Activated CD8-positive, alpha-beta memory T cell treated with anti-CD3 and anti-CD28 coated beads, Interleukin-2, amount 10 ng/mL, durations not matched to agents 7 days and 5 days (primary cell): ENCODE measurements at places on chromosomes 3 and 15. TPM values are rescaled to one million over a fixed set of nuclear protein-coding genes. Genes with fewer than 3 reads are reported as not detected.
A peak's percentile ranks its signal among the peaks of the same experiment; 100 is the strongest.

- no peak overlapping the region for H3K27ac ChIP-seq
- H3K4me3 ChIP-seq, result no peak overlapping the region
- no peaks in the 10 kb centered on the region for H3K27me3 ChIP-seq
- no peak for DNase-seq
These were observed 45.8 kb upstream of the IP6K2 start for GRCh38 chr3:48762816-48763215.

DNA sequence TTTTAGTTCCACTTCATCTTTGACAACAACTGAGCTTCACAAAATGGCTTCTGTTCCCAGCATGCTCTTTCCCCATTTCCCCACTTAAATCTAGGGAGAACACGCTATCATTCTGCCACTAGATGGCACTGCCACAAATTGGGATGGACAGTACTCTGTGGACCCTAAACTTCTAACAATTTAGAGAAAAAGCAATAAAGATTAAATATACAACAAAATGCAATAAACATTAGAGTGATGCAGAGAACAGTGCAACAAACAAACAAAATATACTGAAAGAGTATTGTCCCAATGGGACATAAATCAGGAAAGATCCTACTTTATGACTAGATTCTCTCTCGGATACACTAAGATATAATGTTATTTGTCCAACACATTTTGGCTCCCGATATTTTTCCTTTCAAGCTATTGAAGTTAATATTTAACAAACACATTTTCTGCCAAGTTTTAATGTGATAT, 169.7 kb upstream of the TMCO5A start:
- no peak for DNase-seq
- no peak overlapping the region for H3K27ac ChIP-seq
- H3K36me3 ChIP-seq, result no peaks in the 10 kb centered on the region
- H3K4me3 ChIP-seq, result no peak overlapping the region

DNA sequence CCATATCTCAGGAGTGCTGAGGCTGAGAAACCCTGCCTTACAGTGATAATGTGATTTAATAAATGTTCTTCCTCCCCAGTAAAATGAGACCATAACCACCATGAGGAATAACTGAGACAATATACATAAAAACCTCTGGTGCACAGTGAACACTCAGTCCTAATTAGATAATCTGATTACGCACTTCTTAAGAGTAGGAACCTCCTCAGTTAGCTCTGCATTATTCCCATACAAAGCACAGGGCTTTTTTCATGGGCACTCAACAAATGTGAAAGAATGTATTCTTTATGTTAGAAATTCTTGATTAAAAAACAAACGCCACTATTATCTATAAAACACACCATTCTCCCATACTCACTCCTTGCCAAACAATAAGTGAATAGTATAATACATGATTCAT, 97.0 kb downstream of the TNIK start:
- no peak for DNase-seq
- H3K27me3 ChIP-seq, result no peaks in the 10 kb centered on the region
- H3K4me1 ChIP-seq, result no peaks in the 10 kb centered on the region
- H3K4me3 ChIP-seq, result no peak overlapping the region
- peaks cover 10% of the 10 kb centered on the region for H3K36me3 ChIP-seq

GRCh38 chr3:33137691-33138090, 23.9 kb downstream of the CRTAP start:
- H3K27me3 ChIP-seq, result no peaks in the 10 kb centered on the region
- peaks cover 25% of the 10 kb centered on the region for H3K36me3 ChIP-seq
- no peak overlapping the region for H3K4me3 ChIP-seq
- no peak overlapping the region for H3K27ac ChIP-seq

DNA sequence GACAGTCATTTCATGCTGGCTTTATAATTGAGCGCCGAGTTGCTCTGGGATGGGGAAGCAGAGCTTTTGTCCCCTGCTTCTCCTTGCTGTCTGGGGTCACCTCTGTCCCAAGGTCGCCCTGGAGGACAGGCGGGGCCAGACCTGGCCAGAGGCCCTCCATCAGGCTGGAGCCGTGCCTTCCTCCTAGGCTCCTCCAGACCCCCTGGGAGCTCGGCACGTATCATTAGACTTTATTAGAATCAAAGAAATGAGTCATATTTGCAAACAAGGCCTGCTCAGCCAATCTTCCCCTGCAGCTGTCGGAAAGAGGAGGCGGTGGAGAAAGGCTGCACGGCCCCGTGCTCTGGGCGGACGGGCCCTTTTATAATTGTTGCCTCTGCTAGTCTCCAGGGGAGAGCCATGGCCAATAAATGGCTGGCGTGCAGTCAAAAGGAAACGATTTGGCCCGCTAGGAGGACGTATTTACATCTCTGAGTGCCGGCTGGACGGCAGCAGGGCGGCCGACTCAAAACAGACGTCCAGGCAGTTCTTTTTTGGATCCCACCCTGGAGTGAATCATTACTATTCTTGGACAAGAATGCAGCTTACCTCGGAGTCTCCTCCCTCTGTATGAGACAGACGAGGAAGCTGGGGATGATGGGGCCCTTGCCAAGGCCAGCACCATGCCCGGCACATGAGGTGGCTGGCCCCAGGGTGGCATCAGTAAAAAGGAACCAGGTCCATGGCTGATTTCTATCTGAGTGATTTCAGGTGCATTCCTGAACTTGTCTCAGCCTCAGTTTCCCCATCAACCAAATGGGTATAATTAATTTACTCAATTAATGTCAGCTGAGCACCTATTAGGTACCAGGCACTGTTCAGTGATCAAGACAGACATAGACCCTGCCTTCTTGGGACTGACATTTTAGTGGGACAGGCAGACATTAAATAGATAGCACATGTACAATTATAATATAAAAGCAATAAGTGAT, 50.6 kb downstream of the SLC6A6 start:
- H3K4me1 ChIP-seq, result peaks cover 8% of the 10 kb centered on the region
- no peak overlapping the region for H3K4me3 ChIP-seq
- peaks cover 15% of the 10 kb centered on the region for H3K36me3 ChIP-seq
- H3K27ac ChIP-seq, result no peak overlapping the region
- DNase-seq, result no peak

GRCh38 chr15:47577000-47577399, 140.3 kb upstream of the SEMA6D start:
- no peaks in the 10 kb centered on the region for H3K4me1 ChIP-seq
- no peak overlapping the region for H3K27ac ChIP-seq
- no peaks in the 10 kb centered on the region for H3K27me3 ChIP-seq
- DNase-seq, result no peak

DNA sequence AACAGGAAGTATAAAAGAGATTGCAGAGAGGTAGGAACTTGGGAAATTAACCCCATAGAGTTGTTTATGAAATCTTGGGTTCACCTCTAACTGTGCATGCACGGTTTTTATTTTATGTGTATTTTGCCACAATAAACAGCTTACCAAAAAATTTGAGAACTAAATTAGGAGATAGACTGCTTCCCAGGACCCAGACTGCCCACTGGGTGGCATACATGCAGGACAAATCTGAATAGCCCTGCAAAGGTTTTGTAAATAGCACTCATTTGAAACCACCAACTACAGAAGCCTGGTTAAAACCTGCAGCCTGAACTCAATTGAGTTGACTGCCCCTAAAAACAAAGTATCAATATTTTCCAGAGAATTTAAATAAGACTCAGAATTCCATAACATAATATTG, 96.4 kb upstream of the SLCO2A1 start:
- H3K4me1 ChIP-seq, result no peaks in the 10 kb centered on the region
- peaks cover 1% of the 10 kb centered on the region for H3K36me3 ChIP-seq
- H3K27me3 ChIP-seq, result no peaks in the 10 kb centered on the region
- DNase-seq, result no peak

The C3orf49 gene
- not detected for total RNA-seq

The EIF4E3 gene
- 61.9 TPM for total RNA-seq

GRCh38 chr15:41160639-41161315, 44.7 kb upstream of the INO80 start:
- no peak for DNase-seq
- H3K27ac ChIP-seq, result no peak overlapping the region
- H3K36me3 ChIP-seq, result no peaks in the 10 kb centered on the region
- H3K4me3 ChIP-seq, result no peak overlapping the region

The RPL4 gene
- 2,060 TPM for total RNA-seq

DNA sequence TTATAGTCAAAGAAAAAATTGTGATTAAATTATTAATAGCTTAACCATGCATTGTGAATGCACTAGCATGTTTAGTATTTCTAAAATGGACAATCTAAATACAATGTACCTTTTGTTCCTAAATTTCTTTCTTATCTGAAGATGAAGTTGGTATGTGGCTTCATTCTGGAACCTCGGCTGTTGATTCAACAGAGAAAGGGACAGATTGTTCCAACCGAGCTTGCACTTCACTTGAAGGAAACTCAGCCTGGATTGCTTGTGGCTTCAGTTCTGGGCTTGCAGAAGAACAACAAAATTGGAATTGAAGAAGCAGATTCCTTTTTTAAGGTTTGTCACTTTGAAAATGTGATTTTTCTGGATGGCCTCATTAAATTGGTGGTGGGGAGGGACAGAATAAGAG, 32.6 kb downstream of the HPS3 start:
- no peak overlapping the region for H3K27ac ChIP-seq
- no peak overlapping the region for H3K4me3 ChIP-seq
- H3K4me1 ChIP-seq, result peaks cover 8% of the 10 kb centered on the region
- H3K27me3 ChIP-seq, result no peaks in the 10 kb centered on the region

- no peak overlapping the region for H3K27ac ChIP-seq
- DNase-seq, result no peak
- peaks cover 45% of the 10 kb centered on the region for H3K4me1 ChIP-seq
- no peak overlapping the region for H3K4me3 ChIP-seq
- H3K27me3 ChIP-seq, result no peaks in the 10 kb centered on the region
These were observed 164.3 kb upstream of the LPP start for GRCh38 chr3:187989575-187990153.

The KBTBD13 gene
- not detected for total RNA-seq

GRCh38 chr3:15636028-15636709, 34.6 kb downstream of the BTD start:
- peak; percentile 77 for DNase-seq
- peaks cover 46% of the 10 kb centered on the region for H3K4me1 ChIP-seq
- H3K27me3 ChIP-seq, result no peaks in the 10 kb centered on the region
- peaks cover 2% of the 10 kb centered on the region for H3K36me3 ChIP-seq
- peak overlapping the region; percentile 93 for H3K27ac ChIP-seq

DNA sequence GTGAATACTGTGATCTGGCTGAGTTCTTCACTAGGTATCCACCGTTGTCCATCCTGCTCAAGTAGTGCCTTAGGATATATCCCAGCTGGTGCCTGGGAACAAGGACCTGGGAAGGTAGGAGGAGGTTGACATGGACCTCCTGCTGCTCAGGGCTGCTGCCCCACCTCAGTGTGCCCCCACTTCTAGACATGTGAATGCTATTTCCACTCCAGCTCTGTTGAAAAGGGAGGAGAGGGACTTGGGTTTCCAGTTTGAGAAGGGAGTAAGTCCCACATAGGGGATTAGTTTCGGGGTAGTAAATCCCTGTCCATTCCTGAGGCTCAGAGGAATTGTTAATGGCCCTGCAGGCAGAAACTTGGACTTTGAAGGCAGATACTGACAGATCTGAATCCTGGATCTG, 32.9 kb upstream of the ETV5 start:
- no peak overlapping the region for H3K27ac ChIP-seq
- no peaks in the 10 kb centered on the region for H3K36me3 ChIP-seq
- no peaks in the 10 kb centered on the region for H3K4me1 ChIP-seq
- no peak overlapping the region for H3K4me3 ChIP-seq

- peaks cover 7% of the 10 kb centered on the region for H3K4me1 ChIP-seq
- H3K27ac ChIP-seq, result no peak overlapping the region
- H3K4me3 ChIP-seq, result no peak overlapping the region
- no peak for DNase-seq
- H3K27me3 ChIP-seq, result peaks cover 37% of the 10 kb centered on the region
- no peaks in the 10 kb centered on the region for H3K36me3 ChIP-seq
These were observed 185.1 kb upstream of the TPM1 start for GRCh38 chr15:62857411-62857853.

The GOLGA8J gene
- 1.1 TPM for total RNA-seq

DNA sequence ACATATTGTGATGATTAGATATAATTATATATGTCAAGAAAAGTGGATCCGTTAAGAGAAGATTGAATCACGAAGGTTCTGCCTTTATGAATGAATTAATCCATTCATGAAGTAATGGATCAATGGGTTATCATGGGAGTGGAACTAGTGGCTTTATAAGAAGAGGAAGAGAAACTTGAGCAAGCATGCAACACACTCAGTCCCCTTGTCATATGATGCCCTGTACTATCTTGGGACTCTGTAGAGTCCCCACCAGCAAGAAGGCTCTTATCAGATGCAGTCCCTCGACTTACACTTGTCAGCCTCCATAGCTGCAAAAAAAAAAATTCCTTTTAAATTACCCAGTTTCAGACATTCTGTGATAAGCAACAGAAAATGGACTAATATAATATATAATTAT, 301.9 kb downstream of the RAP2B start:
- no peaks in the 10 kb centered on the region for H3K36me3 ChIP-seq
- peaks cover 10% of the 10 kb centered on the region for H3K4me1 ChIP-seq
- H3K27me3 ChIP-seq, result no peaks in the 10 kb centered on the region

DNA sequence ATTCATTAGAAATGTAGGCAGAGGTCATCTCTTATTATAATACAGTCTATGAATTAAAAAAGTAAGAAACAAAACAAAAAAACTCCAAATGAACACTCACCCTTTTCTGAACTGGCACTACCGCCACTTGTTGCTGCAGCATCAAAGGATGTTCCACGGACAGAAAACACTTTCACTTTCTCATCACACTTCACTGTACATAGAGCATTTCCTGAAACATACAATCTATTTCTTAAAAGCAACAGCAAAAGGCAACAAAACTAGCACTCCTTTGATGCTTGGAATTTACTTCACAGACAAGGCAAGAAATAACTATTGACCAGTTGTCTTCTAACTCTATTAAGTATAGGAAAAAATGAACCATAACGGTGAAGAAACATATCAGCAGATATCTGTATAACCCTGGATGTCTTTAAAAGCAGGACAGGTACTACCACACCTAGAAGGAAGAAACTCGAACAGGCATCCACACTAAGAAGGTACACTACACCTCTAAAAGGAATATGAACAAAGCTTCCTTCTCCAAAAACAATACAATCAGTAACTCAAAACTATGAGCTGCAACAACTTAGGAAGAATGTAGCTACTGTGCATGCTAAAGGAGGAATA, 24.9 kb downstream of the ETFA start:
- peak overlapping the region; percentile 68 for H3K4me3 ChIP-seq
- peak; percentile 50 for DNase-seq
- no peaks in the 10 kb centered on the region for H3K27me3 ChIP-seq
- peak overlapping the region; percentile 77 for H3K27ac ChIP-seq

GRCh38 chr3:99110401-99110800, 208.9 kb upstream of the DCBLD2 start:
- H3K4me1 ChIP-seq, result no peaks in the 10 kb centered on the region
- DNase-seq, result no peak
- H3K36me3 ChIP-seq, result no peaks in the 10 kb centered on the region
- no peak overlapping the region for H3K27ac ChIP-seq
- H3K27me3 ChIP-seq, result no peaks in the 10 kb centered on the region

The TNFAIP8L3 gene
- not detected for total RNA-seq

GRCh38 chr3:120147072-120147871, 53.0 kb upstream of the GSK3B start:
- no peak overlapping the region for H3K4me3 ChIP-seq
- no peaks in the 10 kb centered on the region for H3K27me3 ChIP-seq
- no peak for DNase-seq

GRCh38 chr15:74445816-74446763, 12.3 kb upstream of the SEMA7A start:
- no peak overlapping the region for H3K27ac ChIP-seq
- no peak overlapping the region for H3K4me3 ChIP-seq
- H3K4me1 ChIP-seq, result peaks cover 14% of the 10 kb centered on the region

- H3K36me3 ChIP-seq, result no peaks in the 10 kb centered on the region
- DNase-seq, result no peak
- peaks cover 22% of the 10 kb centered on the region for H3K4me1 ChIP-seq
- H3K4me3 ChIP-seq, result no peak overlapping the region
- no peak overlapping the region for H3K27ac ChIP-seq
These were observed 2.8 kb upstream of the MB21D2 start for GRCh38 chr3:192920411-192920810.
